Right atrium auricular region (tissue), 2 donors: ENCODE measurements at places on chromosomes 16 and 17.

DNA sequence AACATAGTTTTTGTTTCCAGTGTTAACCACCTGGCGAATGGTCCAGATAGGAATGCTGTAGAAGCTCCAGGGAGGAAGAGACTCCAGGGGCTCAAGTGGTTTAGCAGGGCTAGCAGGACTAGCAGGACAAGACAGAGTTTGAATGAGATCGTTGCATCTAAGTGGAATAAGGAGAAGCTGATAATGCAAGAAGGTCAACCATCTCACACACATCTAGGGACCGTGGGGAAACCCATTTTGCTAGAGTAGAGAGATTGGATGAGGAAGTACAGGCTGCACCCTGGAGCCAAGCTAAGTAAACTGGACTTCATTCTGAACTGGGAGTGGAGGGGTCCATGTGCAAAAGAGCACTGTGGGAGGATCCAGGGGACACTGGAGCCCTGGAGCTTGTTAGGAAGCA lies 86.1 kb upstream of the HSBP1 start:
- no peak for DNase-seq

GRCh38 chr16:24255456-24256371 lies at the start of gene CACNG3:
Gene CACNG3 (plus strand): TSS chr16:24256335. CDS start chr16:24256755, 420 bp downstream.
- DNase-seq, result no peak

GRCh38 chr16:12084436-12084835 lies 107.9 kb downstream of the SNX29 start:
- no peak for DNase-seq

- DNase-seq, result no peak
These were observed at the start of gene FOXF1 for GRCh38 chr16:86510465-86511261. Gene FOXF1 (plus strand): TSS chr16:86510527. CDS start chr16:86510570, 43 bp downstream.

GRCh38 chr16:71303938-71304337 lies 14.7 kb upstream of the CMTR2 start:
- DNase-seq, result no peak

GRCh38 chr17:2837147-2837561 lies 40.9 kb downstream of the RAP1GAP2 start:
- no peak for DNase-seq

DNA sequence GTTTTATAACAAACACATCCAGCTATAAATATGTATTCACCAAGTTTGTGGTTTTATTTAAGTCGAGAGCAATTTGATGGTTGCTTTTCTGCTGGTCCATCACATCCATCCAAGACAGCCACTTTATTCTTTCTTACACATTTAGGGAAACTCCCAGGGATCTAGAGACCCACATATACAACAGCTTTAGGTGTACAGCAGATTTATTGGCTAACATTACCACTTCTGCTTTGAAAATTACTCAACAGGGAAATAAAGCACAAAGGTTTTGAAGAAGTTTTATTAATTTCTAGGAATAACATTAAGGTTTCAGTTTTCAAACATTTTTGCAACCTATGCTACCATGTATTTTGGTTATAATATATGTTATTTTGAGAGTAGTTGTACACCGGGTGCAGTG lies 6.9 kb downstream of the ERCC4 start:
- DNase-seq, result no peak

DNA sequence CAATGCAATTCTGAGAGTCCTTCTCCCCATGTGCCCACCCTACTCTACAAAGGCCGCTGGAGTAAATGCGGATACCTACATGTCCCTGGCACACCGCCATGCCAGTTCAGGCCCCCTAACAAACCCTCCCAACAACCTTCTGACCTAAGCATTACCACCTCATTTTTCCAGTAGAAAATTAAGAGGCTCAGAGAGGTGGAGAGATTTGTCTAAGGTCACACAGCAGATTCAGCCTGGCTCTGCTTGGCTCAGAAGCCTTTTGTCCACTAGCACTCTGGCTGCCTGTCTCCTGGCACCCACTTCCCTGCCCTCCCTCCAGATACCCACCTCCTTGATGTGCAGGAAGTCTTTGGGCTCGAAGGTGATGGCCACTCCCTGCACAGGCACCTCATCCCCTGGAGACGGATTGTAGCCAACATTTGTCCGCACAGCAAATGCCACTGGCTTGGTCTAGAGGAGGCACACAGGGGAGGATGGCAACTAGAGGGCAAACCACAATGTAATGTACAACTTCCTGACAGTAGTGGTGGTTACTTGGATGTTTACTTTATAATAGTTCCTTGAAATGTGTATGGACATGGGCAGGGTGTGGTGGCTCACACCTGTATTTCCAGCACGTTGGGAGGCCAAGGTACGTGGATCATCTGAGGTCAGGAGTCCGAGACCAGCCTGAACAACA lies 10.2 kb downstream of the CACNB1 start:
- DNase-seq, result no peak
